NCI-H2227 treated with DMSO at 0.1 percent for 48 hours (cell line): ENCODE measurements at places on chromosomes 1 and 21.
A peak's percentile ranks its signal among the peaks of the same experiment; 100 is the strongest.

GRCh38 chr1:40844887-40845878 lies 17.0 kb downstream of the CITED4 start:
- no peak for DNase-seq

GRCh38 chr1:177368255-177368654 lies 197.5 kb downstream of the BRINP2 start:
- no peak for DNase-seq

DNA sequence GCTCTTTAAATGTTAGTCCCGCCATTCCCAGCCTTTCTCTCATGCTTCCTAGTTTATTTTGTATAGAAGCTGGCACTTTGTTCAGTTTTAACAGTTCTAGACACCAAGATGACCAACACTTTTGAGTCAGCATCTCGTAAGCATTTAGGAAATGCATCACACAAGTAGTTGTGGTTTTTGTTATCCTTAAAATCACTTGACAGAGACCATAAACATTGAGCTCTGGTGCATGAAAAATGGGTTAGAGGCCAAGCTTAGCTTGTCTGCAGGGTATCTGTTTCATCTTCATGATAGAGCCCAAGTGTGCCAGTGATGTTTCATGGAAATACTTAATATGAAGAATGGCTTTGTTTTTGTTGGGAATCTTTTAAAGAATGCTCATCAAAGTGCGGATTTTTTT lies 159.7 kb downstream of the DISP1 start:
- no peak for DNase-seq

- DNase-seq = no peak
These were observed 404.8 kb downstream of the PCP4 start for GRCh38 chr21:40272037-40272436.

DNA sequence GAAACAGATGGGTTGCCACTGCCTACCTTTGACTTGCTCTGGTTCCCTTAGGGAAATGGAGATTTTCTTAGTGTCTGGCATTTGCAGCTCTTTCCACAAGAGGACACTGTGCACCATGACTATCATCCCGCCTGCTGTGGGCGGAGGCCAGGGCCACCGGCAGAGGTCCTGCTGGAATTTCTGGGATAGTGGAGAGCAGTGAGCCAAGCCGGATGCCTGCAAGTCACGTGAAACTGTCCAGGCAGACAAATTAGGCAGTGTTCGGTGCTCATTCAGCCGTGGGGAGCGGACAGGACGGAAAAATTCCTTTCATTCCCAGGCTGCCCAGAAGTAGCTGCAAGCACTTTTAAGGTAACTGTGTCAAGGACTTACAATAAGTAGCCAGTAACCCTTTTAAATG lies 43.4 kb downstream of the IGSF5 start:
- peak; percentile 72 for DNase-seq

DNA sequence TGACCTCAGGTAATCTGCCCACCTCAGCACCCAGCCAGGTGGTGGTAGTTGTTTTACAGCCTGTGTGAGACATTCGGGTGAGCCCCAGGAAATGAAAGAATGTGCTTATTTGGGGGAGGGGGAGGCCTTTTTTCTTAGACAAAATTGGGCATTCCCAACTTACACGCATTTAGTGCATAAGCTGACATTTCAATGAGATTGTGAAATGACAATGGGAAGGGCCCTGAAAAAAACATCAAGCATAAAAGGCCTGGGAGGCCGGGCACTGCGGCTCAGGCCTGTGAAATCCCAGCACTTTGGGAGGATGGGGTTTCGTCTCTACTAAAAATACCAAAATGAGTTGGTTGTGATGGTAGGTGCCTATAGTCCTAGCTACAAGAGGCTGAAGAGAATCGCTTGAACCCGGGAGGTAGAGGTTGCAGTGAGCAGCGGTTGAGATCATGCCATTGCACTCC lies 5.0 kb downstream of the GAS5 start:
- no peak for DNase-seq

DNA sequence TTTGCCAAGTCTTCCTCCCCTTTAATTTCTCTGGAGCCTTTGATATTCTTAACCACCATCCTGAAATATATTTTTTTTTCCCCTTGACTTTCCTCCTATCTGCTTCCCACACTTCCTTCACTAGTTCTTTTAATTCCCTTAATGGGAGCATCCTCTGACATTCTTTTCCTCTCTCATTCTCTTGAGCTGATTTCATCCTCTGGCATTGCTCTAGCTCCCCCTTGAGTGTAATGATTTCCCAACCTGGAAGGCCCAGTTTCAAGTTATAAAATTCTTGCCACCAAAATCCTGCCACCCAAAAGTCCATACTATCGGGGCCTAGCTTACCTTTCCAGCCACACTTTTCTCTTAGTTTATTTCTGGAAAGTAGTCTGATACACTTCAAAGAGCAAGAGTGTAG lies 39.5 kb upstream of the UBE2U start:
- DNase-seq = peak; percentile 11

DNA sequence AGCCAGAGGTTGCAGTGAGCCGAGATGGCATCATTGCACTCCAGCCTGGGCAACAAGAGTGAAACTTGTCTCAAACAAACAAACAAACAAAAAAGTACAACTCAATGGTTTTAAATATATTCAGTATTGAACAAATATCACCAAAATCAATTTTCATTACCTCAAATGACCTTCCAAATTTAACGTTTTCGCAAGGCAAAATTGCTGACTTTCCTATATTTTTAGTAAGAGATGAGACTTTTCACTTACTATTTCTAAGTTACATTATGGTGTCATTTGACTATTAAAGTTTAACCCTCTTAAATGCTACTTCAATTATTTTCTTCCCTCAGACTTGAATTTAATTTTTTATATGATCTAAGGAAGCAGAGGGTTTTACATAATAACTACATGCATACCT lies 23.0 kb upstream of the ABCB10 start:
- DNase-seq = no peak

DNA sequence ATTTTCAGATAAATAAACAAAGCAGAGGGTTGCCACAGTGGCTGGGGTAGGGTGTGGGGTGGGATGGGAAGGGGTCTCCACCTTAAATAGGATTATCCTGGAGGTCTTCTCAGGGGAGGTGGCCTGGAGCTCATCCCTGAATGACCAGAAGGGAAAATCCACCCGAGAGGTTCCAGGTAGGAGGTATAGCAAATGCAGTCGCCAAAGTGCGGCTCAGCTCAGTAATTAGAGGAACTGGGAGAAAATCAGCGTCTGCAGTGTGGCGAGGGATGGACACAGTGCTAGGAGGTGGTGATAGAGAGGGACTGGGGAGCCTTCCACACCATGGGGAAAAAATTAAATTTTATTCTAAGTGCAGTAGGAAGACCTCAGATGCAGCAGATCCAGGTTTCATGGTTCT lies 584.5 kb downstream of the MATN1 start:
- no peak for DNase-seq

- no peak for DNase-seq
These were observed 1554.0 kb downstream of the KCNT2 start for GRCh38 chr1:195054217-195054687.

DNA sequence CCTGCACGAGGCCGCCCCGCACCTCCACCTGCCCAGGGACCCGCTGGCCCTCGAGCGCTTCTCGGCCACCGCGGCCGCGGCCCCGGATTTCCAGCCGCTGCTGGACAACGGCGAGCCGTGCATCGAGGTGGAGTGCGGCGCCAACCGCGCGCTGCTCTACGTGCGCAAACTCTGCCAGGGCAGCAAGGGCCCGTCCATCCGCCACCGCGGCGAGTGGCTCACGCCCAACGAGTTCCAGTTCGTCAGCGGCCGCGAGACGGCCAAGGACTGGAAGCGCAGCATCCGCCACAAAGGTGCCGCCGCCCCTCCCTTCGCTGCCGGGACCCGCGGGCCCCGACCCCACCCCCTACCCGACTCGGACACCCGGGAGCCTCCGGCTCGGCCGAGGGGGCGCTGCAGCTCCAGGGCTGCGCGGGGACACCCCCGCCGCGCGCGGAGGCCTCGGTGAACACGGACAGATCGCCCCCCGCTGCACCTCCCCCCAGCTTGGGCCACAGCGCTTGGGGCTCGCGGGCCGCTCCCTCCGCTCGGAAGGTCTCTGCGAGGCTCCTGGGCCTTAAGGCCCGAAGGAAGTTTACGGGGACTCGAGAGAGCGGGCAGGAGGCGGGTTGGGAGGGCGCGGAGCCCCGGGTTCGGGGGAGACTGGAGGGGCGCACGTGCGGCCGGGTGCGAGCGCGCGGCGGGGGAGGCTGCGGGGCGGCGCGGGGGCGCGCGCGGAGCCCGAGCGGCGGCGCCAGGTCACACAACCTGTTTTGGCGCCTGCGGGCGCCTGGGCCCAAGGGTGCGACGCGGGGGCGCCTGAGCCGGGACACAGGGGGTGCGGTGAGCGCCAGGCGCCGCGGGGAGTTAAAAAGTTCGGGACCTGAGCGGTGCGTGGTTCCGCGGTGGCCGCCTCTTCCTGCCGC lies 1.2 kb downstream of the SAMD11 start:
- DNase-seq = no peak

DNA sequence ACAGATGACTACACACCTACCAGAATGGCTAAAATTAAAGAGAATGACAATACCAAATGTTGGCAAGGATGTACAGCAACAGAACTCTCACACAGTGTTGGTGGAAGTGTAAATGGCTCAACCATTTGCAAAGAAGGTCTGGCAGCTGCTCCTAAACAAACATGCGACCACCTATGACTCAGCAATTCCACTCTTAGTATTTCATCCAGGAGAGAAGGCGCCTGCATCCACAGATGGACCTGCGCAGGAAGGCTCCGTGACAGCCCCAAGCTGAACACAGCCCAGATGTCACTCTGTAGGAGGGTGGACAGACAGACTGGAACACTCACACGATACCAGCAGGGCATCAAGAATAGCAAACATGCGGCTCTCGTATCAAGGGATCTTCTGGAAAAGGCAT lies 6.7 kb downstream of the PTTG1IP start:
- peak; percentile 29 for DNase-seq

- DNase-seq = no peak
These were observed 50.2 kb downstream of the SLC25A24 start for GRCh38 chr1:108149796-108150467.

- no peak for DNase-seq
These were observed 230.8 kb downstream of the PAPPA2 start for GRCh38 chr1:176693697-176694329.

- DNase-seq = no peak
These were observed 49.7 kb downstream of the RAP1A start for GRCh38 chr1:111669268-111669667.

DNA sequence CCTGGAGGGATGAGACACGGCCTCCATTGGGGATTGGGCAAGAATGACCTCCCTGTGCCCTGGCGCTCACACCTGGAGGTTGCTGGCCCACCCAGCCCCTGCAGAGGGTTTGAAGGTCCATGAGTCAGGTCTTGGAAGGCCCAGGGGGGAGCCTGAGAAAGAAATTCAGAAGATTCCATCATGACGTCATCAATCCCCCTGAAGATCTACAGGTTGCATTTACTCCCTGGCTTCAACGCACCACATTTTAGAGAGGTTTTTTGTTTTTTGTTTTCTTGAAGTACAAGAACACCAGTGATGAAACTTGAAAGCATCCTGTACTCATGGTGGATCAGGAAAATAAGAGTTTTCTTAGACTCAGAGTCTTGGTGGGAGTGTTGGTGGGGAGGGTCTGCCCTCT lies 82.4 kb upstream of the SLC25A33 start:
- DNase-seq = no peak
